ENCODE measurements at places on chromosomes 2 and 18.

DNA sequence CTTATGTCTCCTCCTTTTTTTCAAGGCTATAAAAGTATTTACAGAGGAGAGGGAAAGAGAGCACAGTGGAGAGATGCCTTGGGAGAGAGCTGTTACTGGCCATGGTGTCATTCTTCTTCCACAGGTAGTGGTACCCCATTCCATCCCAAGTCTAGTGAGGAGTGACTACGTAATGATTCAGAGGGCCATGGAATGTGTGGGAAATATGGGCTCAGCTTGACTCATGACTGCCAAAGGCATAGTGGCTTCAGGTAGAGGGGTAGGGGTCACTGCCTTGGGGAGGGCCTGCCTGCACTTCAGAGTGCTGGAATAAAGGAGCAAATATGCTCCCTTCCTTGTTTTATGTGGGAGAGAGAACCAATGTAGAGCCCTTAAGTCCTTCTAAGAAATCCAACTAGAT, 620.6 kb downstream of the IRS1 start:
- DNase-seq, result no peak

DNA sequence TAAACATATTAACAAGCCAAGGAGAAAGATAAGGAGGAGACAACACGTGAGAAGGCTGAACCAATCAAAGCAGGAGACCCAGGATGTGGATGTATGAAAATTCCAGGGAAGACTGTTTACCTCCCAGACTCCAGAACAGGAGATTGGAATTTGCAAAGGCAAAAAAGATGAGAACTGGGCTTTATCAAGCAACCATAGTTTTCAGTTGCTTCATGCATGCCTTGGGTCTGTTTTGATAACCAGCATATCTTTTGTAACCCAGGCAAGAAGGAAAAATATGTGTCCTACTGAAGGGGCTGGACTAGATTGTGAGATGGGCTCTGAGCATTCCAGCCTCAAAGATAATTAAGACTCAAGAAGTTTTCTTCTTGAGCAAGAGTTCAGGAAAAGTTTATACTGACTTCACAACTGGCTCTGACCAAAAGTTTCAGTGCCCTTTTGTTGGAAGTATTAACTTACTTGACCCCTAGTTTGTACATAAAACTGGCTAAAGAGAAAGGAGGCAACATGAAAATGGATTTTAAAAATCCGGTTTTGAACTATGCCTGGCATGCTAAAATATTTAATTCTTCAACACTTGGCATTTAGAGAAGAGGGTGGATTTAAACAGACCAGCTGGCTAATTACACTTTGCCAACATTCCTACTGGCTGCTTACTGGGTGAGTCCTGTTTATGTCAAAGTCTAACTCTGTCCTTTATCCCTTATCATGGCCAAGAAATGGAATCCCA, 79.3 kb upstream of the CD28 start:
- no peak for DNase-seq

DNA sequence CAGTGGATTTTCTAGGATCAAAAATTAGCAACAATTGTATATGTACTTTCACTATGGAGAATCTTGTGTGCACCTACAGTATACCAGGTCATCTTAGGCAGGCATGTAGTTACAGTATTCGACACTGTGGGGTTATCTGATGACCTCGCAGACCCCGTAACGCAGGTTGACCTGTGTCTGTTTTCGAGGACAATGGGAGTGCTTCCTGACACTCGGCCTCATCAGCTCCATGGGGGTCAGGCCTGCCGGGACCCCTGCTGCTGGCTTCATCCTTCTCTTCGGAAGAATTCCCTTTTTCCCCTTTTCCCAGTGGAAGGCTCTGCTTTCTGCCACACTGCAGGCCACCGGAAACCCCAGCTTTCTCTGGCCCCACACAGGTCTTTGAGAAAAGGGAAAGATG, 102.8 kb upstream of the TMEM18 start:
- DNase-seq, result no peak

DNA sequence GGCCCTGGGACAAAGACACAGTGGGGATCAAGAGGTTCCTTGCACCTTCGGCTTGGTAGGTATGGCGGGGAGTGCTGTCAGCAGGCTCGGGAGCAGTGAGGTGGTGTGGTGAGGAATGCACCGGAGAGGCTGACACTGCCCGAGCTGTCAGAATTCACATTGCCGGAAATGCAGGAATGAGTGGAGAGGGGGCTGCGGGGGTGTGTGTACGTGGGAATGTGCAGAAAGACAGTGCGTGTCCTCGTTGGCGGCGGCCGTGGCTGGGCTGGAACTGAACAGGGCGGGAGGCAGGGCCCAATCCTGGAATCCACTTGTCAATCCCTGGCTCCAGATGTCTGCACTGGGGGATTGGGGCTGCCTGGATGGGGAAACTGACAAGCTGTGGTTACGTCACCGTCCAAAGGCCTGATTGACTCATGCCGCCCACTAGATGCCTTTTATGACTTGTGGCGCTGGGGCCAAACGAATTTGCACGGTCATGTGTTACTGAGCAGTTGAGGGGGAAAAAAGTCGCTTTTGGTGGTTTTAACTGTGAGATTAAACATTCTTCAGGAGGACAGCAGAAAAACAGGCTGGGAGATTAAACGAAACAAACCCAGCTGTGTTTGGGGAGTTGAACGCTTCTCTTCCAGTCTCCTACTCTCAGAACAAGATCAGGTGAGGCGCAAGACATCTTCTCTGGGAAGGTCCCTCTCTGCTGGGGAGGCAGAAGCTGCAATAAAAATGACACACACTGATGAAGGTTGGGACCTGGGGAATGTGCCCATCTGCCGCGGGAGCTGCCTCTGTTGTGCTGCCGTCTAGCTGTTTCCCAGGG, 189.4 kb upstream of the GLI2 start:
- DNase-seq, result peak; percentile 94

- no peak for DNase-seq
Measured at GRCh38 chr18:59657012-59657411, 40.2 kb downstream of the CCBE1 start.

DNA sequence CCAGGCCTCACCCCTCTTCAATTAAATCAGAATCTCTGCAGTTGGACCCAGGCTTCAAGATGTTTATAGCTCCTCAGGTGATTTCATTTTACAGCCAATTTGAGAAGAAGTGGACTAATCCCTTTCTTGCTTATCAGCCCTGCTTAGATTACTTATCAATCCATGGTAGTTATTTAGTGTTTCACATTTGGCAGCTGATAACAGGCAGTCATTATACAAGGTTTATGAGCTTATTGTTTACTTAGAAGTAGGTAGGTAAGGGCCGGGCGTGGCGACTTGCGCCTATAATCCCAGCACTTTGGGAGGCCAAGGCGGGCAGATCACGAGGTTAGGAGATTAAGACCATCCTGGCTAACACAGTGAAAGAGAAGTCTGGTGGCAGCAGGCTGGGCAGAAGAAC, 237.5 kb downstream of the CTNNA2 start:
- no peak for DNase-seq

DNA sequence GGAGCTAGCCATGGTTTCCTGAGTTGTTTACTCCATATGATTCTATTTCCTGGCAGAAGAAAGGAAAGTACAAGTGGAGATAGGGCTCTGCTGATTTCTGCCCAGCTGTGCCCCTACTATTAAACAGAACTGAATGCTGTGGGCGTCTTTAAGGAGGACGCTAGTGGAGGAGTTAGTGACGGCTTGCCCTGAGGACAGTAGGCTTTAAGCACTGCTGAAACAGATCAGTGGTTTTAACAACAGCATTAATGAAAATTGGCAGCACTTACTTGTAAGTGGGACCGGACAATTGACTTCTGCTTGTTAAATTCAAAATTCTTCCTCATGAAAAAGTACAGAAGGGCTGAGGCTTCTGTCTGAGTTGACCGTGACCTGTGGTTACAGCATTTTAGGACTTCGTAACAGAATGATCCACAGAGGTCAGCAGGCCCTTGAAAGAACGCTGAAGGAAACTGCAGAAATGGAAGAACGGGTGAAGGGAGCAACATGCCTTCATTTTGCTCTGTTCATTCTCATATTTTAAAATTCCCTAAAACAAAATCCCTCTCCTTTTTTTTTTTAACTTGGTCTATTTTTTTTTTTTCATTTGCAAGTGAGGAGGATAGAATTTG, 80.6 kb upstream of the CCDC195 start:
- no peak for DNase-seq

GRCh38 chr2:96608469-96609455, 29.4 kb downstream of the KANSL3 start:
- DNase-seq, result no peak

DNA sequence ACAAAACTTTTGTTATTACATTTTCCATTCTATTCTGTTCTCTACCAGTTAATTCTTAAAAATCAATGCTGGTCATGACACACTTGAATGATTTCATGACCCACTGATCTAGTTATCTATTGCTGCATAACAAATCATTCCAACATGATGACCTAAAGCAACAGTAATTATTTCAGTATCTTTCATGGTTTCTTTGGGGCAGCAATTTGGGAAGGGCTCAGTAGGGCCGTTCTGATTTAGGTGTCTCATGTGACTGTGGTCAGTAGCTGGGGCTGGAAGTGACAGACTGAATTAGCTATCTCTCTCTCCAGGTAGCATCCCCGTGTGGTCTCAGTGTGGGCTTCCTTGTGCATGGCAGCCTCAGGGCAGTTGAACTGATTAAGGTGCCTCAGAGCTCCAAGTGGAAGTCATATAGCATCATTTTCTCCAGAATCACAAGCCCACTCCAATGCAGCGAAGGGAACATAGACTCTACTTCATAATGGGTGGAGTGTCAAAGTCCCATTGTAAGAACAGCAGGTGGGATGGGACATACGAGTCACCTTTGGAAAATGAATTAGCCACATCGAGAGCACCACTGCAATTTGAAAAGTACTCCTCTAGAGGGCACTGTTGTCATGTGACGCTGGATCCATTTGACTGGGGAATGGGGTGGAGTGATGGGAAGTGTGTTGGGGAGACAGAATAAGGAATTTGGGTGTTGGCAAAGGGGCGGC, 39.1 kb upstream of the FAM136A start:
- no peak for DNase-seq

GRCh38 chr18:46325895-46326294, 221.7 kb downstream of the HAUS1 start:
- no peak for DNase-seq

Data from fibroblast of skin of left biceps (primary cell).